ENCODE measurements at places on chromosomes 11 and 22.

GRCh38 chr11:111423250-111423615 is 44.2 kb upstream of the POU2AF1 start:
- DNase-seq: no peak

GRCh38 chr11:116310226-116310625 is 462.6 kb downstream of the BUD13 start:
- no peak for DNase-seq

DNA sequence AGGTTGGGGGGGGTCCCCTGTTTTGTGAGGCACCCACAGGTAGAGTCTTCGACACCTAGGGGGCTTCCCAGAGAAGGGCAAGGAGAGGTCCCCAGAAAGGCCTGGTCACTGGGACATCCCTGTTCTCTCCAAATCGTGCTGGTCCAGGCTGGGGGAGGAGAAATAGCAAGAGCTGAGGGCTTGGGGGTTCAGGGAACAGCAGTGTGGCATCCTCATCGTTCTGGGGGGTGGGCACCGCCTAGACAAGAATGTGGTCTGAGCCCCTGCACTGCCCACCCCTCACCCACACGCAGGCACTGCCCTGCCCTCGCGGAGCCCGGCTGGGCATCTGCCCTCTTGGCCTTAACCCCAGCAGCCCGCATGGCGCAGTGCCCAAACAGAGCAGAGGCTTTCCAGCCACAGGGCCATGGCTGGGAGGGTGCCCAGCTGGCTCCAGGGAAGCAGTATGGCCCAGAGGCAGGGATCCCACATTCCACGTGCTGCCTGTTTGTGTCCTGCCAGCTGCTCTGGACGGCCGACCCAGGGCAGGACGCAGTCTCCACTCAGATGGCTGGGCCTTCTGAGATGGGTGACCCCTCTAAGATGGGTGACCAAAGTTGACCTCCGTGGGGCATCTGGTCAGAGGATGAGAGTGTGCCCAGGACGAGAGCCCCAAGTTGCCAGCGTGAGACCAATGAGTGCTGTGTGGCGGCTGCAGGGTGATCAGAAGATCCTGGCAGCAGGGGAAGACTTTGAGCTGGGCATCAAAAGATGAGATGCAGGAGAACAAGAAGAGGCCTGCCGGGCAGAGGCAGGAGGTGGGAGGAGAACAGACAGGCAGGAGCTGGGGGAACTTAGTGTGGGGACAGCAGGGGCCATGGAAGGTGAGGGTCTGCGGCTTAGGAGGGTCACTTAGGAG is 14.4 kb downstream of the SCARF2 start:
- DNase-seq: no peak

DNA sequence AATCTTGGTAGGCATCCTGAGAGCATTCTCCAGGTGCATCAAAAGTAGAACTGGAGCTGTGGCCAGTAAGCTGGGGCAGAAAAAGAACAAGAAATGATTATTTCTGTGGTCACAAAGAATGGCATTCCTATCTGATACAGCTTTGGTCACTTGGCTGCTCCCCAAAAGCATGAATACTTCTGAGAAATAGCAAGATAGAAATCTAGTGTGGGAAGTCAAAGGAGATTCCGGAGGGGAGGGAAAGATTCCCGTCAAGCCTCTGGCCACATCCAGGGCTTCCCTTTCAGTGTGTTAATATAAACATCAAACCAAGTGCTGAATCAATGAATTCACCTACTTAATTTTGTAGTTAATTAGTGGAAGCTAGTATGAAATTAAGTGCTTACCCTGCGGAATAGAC is 1185.4 kb downstream of the LRRC4C start:
- DNase-seq: no peak

DNA sequence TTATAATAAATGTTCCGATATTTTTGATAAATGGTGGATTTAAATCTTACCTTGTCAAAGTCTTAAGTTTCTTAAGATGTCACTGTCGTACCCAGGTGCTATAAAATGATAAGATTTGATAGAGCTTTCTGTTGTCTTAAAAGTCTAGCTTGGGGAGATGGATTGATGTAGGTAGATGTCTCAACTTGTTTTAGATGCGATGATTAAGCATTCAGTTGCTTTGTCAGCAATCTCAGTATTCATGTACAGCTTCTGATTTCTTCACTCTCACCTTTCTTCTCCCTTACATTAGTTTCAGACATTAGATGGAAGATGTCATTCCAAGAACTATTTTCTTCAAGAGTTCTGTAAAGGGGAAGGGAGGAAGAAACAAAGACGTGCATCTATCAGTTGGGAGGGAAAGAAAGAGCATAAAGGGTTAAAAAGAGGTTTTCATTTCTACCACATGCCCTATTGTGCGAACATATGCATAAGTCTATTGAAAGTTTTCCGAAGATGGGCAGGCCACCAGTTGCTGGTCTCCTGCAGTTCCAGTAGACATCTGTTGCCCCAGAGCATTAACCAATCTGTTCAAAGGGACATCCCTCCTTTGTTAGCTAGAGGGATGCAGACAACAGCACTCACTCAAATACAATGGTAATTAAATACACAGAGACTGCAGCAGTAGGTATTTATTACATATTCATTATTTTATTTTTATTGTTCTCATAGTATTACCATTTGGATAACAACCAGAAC is 38.4 kb downstream of the ZC3H12C start:
- no peak for DNase-seq

- DNase-seq: no peak
These were observed 23.8 kb downstream of the KCNQ1 start for GRCh38 chr11:2468363-2469235.

- no peak for DNase-seq
These were observed 1.6 kb upstream of the PLXNB2 start for GRCh38 chr22:50308986-50309600.

- DNase-seq: no peak
These were observed 16.9 kb upstream of the SIK2 start for GRCh38 chr11:111585371-111585770.

DNA sequence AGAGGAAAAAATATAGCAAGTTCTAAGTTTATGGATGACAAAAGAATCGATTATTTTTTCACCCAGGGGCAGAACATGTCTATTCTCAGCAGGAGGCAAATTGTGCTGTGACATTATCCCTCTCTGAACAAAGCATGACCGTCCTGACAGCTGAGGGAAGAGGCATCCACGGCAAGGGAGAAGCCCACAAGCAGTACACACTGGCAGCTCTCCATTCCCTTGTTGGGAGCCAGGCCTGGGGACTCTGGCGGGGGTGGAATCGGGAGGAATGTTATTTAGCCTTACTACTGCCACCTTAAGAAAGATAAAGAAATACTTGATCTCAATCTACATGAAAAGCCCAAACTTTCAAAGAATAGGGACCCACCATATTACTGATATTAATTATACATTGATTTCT is 3.4 kb downstream of the KIRREL3 start:
- DNase-seq: no peak

DNA sequence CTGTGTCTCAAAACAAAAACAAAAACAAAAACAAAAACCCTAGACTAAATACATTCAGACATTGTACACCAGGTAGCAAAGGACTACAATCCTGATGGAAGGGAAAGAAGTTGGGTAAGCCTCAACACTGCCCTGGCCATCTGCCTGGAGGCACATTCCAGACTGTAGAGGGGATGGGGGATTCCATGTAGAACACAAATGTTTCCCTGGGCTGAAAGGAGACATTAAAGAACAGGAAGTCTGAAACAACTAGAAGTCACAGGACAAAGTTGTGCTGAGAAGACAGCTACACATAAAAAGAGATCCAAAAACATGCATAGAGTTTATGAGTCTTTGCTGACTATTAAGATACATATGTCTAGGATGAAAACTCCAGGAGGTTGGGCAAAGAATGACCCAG is 83.9 kb downstream of the RRAS2 start:
- DNase-seq: no peak

DNA sequence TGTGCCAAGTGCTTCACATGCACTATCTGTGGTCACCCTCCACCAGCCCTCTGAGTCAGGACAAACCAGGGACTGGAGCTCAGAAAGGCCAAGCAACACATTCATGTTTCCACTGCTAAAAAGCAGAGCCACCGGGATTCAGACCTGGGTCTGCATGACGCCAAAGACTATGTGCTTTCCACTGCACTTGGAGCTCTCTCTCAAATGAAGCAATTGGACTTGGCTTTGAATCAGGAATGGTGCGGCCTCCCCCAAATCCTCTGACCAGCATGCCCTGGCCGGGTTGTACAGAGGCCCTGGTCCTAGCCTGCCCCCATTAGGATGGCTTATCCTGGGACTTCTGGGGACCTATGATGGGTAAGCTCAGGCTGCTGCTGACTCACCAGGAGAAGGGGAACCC is 80.7 kb downstream of the PKNOX2 start:
- DNase-seq: no peak

DNA sequence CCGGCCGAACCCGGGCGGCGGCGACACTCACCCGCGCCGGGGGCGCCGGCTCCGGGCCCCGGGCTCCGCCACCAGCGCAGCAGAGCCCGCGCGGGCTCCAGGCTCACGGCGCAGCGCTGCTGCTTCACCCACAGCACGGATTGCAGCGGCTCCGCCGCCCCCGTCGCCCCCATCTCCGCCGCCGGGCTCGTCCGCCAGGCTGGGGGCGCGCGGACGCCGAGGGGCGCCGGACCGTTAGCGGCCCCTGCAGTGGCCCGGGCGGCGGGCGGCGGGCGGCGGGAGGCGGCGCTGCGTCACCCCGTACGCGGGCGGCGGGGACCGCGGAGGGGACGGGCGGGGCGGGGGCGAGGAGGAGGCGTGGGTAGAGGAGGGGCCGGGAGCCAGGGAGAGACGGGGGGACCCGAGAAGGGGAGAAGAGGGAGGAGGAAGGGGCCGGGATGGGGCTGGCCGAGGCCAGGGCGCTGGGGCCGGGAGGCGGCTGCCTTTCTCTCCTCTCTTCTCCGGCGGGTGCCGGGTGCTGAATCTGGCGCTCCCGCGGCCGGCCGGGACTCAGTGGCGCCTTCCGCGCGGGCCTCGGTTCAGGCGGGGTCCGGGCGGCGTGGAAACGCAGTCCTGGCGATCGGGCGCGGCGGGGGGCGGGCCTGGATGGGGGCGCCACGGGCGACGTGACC is at the start of gene CERK:
TSS of gene CERK (minus strand) at position 277 of the 671 bp plus-strand sequence. CDS start at position 173, 104 bp downstream.
- DNase-seq: no peak

All from SIG-M5 (cell line).